Stimulated activated CD4-positive, alpha-beta T cell treated with anti-CD3 and anti-CD28 coated beads, Interleukin-1b, Interleukin-23, amount 100 ng/mL, for 4 hours (primary cell): ENCODE measurements at places on chromosomes 4 and X.

DNA sequence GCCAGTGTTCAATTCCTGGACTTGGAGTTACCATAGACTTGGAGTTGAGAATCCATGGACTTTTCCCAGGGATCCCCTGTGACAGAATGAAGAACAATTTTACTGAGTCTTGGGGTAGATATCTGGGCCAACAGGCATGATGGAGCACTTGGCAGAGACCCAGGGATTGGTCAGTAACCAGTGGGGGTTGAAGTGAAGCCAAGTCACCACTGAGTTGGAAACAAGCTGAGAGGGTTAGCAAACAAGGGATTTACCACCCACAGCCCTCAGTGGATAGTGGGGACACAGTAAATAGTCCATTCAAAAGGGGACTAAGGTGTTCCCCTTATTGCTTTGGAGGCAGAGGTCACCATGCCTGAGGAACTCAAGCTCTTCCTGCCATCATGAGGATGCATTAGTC is 281.7 kb downstream of the PPP1R2C start:
- no peak for DNase-seq

- DNase-seq = no peak
Observed at GRCh38 chr4:2964706-2965258, 1.4 kb downstream of the GRK4 start.

- no peak for DNase-seq
Observed at GRCh38 chrX:32480019-32480418, 731.3 kb downstream of the DMD start.

DNA sequence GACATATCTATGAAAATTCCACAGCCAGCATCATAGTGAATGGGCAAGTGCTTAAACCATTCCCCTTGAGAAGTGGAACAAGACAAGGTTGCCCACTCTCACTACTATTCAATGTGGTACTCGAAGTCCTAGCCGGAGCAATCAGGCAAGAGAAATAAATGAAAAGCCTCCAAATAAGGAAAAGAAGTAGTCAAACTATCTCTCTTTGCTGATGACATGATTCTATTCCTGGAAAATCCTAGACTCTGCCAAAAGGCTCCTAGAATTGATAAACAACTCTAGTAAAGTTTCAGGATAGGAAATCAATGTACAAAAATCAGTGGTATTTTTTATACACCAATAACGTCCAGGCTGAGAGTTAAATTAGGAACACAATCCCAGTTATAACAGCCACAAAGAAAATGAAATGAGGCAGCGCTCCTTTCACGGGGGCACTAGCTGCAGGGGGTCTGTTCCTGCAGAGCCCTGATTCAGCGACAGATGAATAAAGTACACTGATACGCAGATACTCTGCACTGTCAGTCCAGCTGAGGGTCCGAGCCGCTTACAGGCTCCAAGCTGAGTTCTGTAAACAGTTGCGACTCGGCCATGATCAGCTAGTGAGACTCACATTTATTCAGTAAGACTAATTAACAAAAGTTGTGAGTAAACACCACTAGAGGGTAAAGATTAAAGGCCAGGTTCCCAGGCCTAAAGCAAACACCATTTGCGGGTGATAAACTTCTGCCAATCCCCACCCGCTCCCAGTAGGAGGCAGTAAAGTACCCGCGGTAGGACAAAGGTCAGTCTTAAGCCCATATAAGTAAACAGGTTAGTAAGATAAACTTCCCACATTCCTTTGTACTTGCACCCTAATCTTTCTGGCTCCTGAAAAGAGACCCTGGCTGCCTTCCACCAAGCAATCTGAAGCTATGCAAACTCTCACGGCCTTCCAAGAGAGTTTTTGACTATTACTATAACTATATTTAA is 290.6 kb upstream of the GRID2 start:
- no peak for DNase-seq

DNA sequence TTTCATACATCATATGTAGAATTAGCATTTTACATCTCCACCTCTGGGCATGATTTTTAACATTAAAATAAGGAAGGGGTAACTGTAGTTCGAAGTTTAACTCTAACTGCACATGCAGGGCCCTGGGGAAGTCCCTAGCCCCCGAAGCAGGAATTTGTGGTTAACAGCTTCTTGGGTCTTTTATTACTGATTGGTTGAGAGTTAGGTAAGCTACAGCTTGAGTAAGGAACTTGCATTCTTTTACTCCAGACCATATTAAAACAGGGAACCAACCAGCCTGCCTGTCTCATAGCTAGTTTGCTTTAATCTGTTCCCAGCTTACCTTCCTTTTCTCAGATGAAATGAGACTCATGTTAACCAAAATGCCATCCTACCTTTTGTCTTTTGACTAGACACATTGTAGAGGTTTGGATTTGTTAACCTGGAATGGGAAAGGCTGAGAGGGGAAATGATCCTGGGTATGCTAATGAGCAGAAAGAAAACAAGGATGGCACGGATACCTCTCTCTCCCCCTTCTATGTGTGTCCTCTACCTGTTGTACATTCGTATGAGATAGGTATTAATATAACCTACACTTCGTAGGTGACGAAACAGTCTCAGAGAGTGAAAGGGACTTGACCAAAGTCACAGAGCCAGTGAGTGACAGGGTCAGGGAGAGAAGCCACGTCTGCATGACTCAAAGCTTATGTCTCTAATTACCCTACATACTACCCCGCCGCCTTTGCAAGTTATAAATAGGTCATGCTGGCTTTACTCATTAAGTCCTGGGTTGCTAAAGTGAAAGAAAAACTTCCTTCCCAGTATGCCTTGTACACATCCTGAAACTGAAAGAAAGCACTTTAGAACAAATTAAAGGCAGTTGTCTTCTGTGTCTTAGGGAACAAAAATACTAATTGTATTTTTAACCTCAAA is 119.5 kb upstream of the AFF2 start:
- DNase-seq = peak; percentile 47

- DNase-seq = no peak
Observed at GRCh38 chr4:186981161-186981560, 257.5 kb upstream of the FAT1 start.

DNA sequence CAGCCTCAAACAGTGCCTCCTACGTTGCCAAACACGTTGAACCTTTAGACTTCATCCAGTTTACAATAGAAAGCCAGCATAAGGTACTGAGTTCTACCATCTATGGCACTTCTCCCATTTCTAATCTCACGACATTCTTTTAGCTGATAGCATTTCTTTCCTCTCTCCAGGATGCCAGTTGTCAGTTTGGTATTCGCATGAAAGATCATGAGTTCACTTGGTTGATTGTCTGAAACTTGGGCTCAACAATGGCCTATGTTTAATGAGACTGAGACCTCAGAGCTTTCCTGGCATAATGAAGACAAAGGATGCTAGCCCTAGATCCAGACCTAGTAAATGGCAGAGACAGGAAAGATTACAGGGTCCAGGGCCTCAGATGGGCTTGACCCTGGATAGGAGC is 69.2 kb upstream of the SPRY1 start:
- DNase-seq = no peak

- no peak for DNase-seq
Observed at GRCh38 chr4:29310252-29310651, 1409.9 kb upstream of the PCDH7 start.

- DNase-seq = no peak
Observed at GRCh38 chrX:104641176-104641575, 75.2 kb downstream of the IL1RAPL2 start.

GRCh38 chr4:66693694-66694093 is 851.6 kb downstream of the CENPC start:
- DNase-seq = no peak

DNA sequence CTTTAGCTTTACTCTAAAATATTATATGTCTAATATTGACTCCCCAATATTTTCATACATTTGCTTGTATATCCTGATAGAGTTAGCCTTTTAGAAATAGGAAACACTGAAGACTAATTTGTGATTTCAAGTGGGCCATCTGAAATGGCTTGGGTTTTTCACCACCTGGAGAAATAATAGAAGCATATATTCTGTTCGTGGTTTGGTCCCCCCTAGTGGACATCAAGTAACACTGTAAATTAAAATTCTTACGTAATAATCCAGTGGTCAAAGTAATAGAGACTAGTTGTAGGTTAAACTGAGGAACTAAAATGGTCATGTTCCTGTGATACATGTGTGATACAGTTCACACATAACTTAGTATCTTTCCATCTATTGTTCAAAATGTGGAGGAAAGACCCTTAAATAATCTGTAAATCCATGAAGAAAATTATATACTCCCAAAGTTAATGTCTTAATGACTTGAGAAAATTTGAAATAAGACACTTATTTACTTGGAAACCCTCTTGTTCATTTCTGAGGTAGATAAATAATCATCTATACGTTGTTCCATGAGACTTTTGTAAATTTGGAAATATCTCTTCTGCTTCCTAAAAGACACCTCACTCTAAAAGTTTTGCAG is 79.8 kb upstream of the SMARCAD1 start:
- DNase-seq = no peak

DNA sequence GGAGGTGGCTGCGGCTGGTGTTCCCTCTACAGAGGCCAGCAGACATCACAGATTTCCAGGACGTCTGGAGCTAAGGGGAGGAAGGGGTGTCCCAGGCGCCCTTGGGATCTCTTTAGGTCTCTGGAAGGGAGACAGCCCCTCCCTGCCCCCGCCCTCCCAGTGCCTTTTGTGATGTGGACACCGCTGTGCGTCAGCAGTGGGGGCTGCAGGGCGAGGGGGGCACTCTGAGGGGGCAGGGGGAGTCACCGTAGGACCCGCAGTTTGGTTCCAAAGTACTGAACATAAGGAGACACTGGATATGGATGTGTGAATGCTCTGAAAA is 25.6 kb upstream of the MXD4 start:
- DNase-seq = no peak

DNA sequence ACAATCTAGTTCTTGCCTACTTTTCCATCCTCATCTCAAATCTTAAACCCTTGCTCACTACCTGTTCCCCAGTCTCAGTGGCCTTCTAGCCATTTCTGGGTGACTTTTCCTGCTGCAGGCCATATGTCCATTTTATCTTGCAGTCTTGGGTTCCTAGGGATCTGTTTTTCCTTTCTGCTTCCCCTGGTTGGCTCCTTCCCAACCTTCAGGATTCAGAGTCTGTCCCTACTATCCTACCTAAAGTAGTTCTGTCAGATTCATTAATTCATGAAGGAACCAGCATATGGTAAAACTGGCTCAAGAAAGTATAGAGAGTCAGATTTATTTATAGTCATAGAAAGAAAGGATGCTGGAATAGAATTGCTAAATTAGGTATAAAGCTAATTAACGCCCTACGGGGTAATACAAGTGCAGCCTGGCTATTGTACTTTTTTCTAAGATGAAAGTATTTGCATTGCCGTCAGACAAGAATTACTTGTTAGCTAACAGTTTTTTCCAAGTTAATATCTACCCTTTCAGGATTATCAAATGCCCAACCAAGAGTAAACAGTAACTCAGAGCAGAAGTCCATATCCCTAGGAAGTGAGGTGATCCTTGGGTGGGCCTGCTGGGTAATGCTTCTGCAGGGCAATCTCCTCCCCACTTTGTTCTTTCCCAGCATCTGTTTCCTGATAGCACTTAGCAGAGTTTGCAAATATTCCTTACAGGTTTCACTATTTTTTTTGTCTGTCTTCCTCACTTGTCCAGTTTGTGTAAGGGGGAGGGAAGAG is 63.6 kb downstream of the REPS2 start:
- DNase-seq = no peak

DNA sequence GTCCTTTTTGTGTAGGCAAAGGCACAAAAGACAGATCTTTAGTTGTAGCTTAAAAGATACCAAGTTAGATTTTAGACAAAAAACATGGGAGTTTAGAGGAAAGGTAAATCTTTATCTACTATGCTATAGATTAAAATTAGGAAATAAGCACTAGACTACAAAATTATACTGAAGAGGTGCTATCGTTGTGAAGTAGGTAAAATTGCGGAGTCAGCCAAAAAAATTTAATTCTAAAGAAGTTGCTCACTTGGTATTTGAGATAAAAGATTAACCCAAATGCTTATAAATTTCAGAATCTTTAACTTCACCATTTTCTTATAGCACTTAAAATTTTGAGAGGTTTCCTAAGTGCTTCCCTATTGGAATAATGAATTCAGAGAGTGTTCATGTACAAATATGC is 604.1 kb downstream of the GRXCR1 start:
- DNase-seq = no peak

DNA sequence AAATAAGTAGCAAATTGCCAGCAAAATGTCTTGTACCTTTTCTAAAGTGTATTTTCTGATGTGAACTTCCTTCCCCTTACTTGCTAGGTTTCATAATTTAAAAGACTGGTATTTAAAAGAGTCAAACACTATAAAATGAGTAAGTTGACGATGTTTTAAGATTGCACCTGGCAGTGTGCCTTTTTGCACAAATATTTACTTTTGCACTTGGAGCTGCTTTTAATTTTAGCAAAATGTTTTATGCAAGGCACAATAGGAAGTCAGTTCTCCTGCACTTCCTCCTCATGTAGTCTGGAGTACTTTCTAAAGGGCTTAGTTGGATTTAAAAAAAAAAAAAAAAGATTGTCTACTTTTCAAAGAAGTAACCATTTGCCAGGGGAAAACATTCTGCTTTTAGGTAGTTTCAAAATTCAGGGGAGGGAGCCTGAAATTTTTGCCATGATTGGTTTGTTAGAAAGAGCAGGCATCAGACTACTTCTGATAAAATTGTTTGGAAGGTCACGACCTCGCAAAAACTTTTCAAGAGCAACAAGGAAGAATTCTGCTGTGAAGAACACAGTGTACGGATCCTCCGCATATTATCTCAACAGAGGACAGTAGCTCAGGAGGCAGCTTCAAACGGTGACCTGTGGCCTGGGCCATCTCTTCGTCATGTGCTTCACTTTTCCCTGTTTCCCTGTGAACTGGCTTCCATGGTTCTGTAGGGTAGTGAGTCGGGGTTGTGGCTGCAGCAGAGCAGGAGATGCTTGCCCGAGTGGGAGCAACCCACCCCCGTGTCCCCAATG is 66.1 kb downstream of the CDS1 start:
- no peak for DNase-seq

GRCh38 chr4:145420595-145421214 is 60.9 kb upstream of the SMAD1 start:
- no peak for DNase-seq

DNA sequence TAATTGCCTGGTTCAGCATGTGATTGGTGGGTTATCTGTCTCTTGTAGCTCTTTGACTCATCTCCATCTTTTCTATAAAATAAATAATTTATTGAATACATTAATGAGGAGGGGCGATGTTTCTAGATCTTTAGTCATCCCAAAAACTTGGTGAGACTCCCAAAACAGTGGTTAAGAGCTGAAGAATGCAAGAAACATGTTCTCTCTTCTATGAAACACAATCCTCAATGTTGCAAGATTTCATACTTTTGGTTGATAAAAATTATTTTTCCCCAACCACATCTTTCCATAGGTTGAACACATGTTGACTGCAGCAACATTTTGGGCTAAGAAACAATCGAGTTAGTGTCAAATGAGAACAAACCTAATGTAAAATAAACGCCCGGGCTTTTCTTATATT is 1.2 kb upstream of the TMEM47 start:
- DNase-seq = no peak

GRCh38 chr4:67750691-67751090 is 3.5 kb downstream of the GNRHR start:
- no peak for DNase-seq

- no peak for DNase-seq
Observed at GRCh38 chr4:109026588-109026987, 263.7 kb upstream of the ETNPPL start.

GRCh38 chrX:132393992-132394391 is 94.8 kb downstream of the MBNL3 start:
- no peak for DNase-seq
